ENCODE measurements at places on chromosomes 13 and 19.

DNA sequence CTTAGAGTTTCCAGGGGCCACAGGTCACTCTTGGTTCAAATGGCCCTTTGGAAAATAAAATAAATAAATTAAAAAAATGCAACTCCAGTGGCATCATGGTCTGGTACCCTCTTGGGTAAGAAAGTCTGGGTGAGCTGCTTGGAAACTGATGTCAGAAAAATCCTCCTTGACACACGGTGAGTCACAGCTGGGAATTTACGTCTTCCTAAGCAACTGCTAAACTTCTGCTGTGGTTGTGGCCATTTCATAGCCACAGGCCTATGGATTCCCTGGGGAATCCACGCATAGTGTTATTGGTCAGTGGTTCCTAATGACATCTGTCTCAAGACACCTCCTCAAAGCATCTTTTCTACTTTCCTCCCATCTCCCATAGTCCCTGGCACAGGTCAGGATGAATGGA is 220.8 kb downstream of the COG6 start:
- DNase-seq: no peak

GRCh38 chr13:51534041-51534817 is 50.0 kb upstream of the WDFY2 start:
- peak; percentile 66 for DNase-seq

DNA sequence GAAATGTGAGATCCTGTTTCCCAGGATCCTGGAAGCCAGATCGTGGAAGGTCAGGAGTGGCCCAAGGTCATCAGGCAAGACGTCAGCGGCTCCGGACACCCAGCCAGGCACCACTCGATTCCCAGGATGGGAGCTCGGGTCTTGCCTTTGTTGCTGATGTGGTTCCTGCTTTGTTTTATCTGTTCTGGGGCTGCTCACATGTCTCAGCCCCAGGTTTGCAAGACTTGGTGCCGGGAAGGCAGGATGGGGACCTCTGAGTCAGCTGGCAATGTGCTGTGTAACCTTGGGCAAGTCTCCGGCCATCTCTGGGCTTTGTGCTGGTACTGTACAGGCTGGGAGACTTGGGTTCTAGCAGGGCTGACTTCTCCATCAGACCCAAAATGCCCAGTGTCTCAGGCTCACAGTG is 1.4 kb upstream of the FCHO1 start:
- DNase-seq: no peak

GRCh38 chr19:33569821-33570220 is 48.2 kb upstream of the PEPD start:
- DNase-seq: no peak

DNA sequence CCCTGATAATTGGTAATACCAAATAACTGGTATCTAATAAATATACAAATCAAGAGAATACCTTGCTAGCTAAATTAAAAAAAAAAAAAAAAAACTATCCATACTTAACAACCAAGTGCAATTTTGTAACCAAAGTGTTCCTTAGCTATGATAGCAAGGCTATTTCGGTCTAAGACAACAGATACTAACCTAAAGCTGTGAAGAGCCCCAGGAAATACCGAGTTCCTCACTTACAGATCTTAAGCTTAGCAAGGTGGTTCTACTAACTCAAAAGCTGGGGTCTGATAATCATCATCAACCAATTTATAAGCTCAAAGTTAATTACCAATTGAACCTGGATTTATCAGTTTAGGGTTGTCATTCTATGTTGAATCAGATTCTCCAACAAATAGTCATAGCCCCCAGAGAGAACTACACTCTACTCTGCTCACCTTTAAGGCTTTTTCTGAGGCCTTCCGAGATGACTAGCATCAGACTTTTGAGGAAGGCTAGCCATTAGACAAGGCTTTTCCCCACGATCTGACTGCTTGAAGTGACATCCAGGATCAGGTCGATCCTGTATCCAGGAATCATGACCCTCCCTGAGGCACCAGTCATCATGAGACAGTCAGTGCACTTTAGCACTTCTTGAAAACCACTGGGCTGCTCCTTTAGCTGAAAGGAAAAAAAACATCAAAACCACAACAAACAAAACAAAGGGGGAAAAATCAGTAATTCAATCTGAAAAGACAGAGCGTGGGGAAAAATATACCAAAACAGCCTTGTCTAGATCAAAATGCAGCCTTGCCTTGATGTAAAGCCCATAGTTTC is 31.9 kb downstream of the INTS6 start:
- DNase-seq: no peak

GRCh38 chr13:65336916-65337315 is 1893.2 kb downstream of the PCDH9 start:
- DNase-seq: no peak

GRCh38 chr13:30346153-30346788 is 38.9 kb upstream of the KATNAL1 start:
- no peak for DNase-seq

DNA sequence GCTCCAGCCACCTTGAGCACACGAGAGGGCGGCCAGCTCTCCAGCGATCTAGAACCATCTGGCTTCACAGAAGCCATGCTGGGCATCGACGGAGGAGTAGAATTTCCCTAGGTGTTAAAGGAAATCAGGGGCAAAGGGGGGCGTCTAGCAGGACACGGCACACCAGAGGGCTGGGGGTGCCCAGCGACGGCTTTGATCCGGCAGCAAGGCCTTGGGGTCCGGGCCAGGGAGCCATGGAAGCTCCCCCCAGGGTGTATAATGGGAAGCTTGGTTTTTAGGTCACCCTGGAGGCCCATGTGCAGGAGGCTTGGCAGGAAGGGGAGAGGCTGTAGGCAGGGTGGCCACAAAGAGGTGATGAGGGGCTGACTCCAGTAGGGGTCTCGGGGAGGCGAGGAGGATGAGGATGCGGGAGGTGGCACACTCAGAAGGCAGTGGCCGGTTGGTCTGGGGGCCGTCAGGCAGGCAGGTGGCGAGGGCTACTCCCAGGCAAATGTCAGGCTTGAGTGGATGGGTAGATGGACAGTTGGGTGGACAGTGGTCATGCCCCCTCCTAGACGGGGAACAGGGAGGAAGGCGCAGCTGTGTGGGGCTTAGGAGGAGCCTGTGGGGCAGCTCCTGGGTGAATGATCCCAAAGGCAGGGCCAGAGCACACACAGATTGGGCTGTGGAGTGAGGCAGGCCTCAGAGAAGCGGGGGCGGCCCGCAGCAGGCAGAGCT is 5.6 kb downstream of the KMT5C start:
- DNase-seq: no peak

Data from hematopoietic multipotent progenitor cell treated with erythropoietin and hydrocortisone succinate and interleukin-3 and kit ligand, for 6 days (in vitro differentiated cells).